ENCODE measurements at places on chromosomes 12 and 14.

DNA sequence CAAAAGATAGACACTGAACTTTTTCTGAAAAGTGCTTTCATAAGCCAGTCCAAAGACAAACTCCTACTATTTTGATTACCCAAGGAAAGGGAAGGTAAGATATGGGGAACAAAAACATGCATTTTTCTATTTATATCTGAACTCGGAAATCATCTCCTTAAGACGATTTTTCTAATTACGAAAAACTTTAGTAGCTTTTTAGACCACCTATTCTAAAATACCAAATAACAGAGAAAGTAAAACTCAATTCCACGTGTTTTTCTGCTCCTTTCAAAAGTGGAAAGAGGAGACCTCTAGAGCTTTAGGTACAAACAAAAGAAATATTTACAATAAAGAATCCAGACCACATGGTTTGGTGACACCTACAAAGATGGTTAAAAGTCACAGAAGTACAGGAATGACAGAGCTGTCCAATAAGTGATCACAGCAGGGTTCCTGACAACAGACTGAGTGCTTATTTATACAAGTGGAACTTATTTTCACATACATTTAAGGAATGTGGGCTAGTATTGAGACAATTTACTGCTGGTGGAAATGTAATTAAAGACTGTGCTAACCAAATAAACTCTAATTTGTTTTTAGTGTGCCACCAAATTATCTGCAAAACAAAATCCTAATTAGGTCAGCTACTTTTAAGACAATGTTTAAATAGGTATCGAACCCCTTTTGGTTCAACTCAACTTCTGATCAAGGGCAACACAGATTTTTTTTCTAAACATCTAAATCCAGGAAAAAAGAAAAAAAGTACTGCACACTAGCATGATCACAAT lies 2.4 kb downstream of the LRIG3 start:
- DNase-seq, result no peak

GRCh38 chr12:127656266-127656665 lies 610.7 kb upstream of the TMEM132C start:
- no peak for DNase-seq

GRCh38 chr14:87207756-87208155 lies 785.2 kb downstream of the GALC start:
- DNase-seq, result no peak

GRCh38 chr12:94620621-94621020 lies 29.7 kb downstream of the TMCC3 start:
- DNase-seq, result no peak

DNA sequence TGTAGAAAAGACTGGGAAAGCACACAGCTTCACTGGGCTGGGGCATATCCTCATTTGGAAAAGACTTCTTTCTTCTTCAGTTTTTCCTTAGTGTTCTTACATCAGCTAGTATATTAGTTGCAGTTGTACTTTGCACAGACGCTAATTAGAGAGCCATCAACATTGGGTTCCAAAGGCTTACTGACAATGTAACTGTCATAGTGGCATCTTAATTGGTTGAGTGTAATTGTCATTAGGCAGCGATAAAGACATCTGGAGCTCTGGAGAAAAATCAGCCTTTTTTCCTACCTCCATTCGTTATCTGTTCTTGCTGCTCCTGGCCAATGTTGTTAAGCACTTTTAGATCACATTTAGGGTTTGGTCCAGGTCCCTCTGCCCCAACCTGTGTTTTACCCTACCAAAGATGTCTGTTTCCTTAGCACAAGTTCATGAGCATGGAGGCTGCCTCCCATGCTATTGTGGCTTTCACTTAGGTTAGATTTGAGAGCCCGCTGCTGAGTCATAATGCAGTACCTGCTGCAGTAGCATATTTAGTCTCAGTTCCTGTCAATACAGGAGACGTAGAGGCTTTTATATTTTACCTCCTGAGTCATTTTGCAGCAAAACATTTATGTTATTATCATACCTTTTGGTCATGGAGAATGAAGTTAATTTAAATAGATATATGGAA lies 49.2 kb downstream of the FBXW8 start:
- no peak for DNase-seq

- no peak for DNase-seq
These were observed 202.6 kb downstream of the TMX1 start for GRCh38 chr14:51442513-51443175.

GRCh38 chr12:44582521-44582920 lies 293.6 kb downstream of the NELL2 start:
- no peak for DNase-seq

- DNase-seq, result no peak
These were observed 129.6 kb downstream of the SNAPC1 start for GRCh38 chr14:61891810-61892209.

GRCh38 chr12:130075497-130076076 lies 86.7 kb upstream of the FZD10 start:
- DNase-seq, result no peak

GRCh38 chr14:74595006-74595735 lies 16.9 kb downstream of the LTBP2 start:
- DNase-seq, result no peak

DNA sequence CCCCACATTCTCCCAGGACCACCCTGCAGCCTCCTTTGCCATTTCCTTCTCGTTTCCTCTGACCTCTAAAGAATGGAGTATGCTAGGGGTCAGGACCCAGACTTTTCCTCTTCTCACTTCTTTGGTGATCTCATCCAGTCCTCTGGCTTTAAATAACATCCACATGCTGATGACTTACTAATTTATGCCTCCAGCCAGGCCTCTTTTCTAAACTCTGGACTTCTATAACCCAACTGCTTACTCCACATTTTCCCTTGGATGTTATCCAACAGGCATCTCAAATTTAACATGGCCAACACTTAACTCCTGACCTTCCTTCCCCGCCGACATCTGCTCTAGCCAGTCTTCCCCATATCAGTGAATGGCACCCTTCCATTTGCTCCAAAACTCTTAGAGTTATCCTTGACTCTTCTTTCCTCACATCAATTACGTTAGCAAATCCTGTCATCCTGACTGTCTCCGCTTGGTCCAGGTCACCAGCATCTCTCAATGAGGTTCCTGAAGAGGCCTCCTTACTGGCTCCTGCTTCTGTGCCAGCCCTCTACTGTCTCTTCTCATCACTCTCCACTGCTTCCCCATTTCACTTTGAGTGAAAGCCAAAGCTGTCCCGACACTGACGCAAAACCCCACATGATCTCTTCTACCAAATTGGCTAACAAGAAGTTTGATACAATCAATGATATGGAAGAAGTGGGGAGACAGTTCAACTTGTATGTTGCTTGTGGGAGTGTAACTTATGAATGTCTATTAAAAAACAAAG lies 42.7 kb downstream of the TMBIM6 start:
- DNase-seq, result no peak

- DNase-seq, result no peak
These were observed 207.0 kb downstream of the TMEM121 start for GRCh38 chr14:105733081-105734065.

DNA sequence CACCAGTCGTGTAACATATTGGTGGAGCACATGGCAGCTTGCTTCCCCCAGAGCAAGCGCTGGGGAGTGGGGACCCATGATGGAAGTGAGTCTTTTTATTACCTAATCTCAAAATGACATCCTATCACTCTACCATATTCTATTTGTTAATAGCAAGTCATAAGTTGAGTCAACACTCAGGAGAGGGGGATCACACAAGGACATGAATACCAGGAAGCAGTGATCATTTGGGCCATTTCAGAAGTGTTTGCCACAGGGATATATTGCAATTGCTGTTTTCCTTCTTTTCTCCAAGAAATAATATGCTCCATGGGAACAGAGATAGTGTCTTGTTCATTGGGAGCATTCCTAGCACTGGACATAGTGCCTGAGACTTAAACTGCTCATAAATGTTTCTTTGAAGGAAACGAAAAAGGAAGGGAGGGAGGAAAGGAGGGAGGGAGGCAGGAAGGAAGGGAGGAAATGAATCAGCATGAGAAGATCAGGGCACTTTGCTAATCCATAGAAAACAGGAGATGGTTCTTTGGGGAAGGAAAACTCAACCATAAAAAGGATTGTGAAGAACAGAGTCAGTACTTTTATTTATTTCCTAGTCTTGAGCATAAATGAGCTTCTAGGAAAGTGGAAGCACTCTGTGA lies 39.2 kb upstream of the EEA1 start:
- no peak for DNase-seq

- DNase-seq, result no peak
These were observed 15.6 kb downstream of the DICER1 start for GRCh38 chr14:95141684-95142083.

DNA sequence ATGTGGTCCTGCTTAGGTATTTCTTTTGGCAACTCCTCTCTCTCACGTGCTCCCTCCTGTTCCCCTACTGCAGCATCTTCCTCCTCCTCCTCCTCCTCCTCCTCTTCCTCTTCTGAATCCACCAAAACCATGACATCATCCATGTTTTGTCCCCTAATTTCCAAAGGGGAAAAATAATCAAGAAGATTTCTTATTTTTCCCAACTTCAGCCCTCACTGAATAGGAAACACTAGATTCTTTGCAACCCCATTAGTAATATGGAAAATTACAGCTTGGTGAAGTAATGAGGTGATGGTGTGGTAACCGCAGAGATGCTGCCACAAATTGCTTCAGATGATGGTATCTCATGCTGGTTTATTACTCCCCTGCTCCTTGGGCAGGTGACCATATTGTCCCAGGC lies 7.5 kb upstream of the WSB2 start:
- DNase-seq, result no peak

DNA sequence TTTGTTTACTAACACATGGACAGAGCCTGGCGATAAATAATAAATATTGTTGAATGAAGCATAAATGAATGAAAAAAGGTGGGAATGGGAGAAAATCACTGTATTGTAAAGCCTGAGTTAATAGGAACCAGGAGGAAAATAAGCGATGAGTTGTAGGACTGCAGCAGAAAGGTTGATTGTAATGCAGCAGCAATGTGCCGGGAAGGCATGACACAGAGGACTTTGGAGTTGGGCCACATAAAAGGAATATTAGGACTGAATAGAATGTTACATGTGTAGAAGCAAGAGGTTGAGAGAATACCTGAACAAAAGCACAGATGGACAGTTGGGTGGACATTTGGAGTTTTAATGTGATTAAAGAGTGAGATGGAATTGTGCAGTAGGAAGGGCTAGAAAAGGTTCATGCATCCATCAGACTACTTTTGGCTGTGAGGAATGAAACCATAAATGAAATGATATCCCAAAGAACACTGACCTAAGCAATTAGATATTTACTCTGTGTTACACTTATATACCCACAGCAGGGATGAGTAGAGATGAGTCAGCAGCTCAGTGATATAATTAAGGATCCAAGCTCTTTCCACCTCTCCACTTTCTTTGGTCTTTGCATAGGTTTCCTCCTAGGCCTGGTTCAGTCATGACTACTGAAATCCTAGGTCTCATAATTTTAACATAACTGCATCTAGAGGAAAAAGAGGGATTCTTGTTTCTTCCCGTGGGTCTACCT lies 55.4 kb downstream of the CCER1 start:
- no peak for DNase-seq

DNA sequence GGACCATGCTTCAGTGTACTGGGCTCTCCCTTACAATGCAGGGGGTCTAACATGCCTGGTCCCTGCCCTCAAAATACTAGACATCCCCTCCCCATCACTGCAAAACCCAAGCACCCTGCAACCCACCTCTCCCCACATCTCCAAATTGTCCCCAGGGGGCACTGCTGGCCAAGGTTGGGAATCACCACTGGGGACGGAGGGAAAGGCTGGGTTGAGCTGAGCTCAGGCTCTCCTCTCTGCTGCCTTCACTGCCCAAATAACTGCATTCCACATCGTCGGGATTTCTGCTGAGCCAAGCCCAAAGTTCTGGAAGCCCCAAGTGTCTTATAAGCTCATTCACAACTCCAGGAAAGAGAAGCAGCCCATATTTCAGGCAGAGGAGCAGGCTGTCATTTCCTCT lies 69.6 kb downstream of the NT5DC3 start:
- DNase-seq, result no peak

DNA sequence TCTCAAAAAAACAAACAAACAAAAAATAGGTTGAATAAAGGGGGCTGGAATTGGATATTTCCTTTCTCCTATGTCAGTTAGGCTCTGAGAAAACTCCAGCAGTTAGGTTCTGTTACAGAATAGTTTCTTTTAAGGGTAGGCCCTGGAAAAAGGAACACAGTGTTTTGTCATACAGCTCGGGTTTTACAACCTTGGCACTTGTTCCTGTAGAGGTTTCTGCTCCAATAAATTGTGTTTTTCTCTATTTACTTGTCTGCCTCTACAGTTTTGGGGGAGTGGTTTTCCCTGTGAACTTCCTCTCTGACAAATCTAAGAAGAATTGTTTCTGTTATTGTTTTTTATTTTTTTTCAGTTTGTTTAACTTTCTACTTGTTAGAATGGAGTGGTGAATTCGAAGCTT lies 167.6 kb downstream of the ACSS3 start:
- DNase-seq, result no peak

GRCh38 chr12:41234692-41235091 lies 46.6 kb downstream of the PDZRN4 start:
- DNase-seq, result no peak

DNA sequence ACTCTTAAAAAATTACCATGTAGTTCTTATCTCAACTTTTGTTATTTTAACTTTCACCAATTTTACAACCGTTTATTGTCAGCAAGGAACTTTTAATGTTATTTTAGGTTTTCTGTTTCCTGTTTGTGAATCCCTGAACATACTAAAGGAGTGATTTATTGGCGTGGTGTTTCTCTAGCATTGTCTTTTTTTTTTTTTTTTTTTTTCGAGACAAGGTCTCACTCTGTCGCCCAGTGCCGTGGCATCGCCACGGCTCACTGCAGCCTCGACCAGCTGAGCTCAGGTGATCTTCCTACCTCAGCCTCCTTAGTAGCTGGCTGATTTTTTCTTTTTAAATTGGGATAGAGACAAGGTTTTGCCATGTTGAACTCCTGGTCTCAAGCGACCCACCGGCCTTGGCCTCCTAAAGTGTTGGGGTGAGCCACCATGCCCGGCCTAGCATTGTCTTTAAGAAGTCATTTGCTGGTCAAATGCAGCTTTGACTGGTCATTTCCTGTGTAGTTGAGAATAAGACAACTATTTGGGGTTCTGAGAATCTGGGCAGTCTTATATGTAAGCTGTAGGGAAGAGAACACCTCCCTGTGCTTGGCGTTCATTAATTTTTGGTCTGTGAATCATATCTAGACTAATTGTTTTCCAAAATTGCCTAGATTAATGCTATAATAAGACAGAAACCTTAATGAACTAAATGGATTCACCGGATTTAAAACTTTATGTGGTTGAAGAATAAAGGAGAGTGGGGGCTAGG lies 2.1 kb downstream of the WASHC4 start:
- DNase-seq, result no peak

GRCh38 chr14:105398726-105399465 lies 558 bp downstream of the TEX22 start:
- no peak for DNase-seq

DNA sequence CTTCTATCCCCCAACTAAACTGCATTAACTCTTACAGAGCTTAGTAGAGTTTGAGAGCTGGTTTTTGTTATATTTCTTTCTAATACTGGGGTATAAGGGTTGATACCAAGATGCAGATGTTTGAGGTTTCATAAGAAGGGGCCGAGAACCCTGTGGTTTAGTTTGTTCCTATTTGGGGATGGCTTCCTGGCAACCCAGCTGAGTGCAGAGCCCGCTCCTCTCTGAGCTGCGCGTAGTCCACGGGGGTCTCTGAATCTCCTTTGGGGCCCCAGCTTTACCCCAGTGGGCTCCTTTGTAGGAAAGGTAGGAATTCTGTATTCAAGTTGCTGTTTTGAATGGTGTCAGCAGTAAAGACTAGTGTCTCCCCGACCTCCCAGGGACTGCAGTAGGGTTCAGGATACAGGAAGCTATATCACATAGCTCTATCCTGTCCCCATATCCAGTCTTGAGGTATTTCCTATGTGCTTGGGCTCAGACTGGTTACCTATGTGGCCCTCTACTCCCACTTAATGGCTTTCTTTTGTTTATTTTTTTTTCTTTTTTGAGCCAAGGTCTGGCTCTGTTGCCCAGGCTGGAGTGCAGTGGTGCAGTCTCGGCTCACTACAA lies 25.4 kb downstream of the PLXNC1 start:
- no peak for DNase-seq

Measured in frontal cortex (tissue), 4 donors.